ENCODE measurements at places on chromosomes 16 and 17. TPM values are rescaled to one million over a fixed set of nuclear protein-coding genes. Genes with fewer than 3 reads are reported as not detected.

- no peaks in the 10 kb centered on the region for H3K36me3 ChIP-seq
- peaks cover 22% of the 10 kb centered on the region for H3K27me3 ChIP-seq
- H3K4me1 ChIP-seq = no peaks in the 10 kb centered on the region
- H3K27ac ChIP-seq = no peak overlapping the region
- H3K4me3 ChIP-seq = no peak overlapping the region
These were observed 42.3 kb downstream of the FZD2 start for GRCh38 chr17:44599298-44600175.

DNA sequence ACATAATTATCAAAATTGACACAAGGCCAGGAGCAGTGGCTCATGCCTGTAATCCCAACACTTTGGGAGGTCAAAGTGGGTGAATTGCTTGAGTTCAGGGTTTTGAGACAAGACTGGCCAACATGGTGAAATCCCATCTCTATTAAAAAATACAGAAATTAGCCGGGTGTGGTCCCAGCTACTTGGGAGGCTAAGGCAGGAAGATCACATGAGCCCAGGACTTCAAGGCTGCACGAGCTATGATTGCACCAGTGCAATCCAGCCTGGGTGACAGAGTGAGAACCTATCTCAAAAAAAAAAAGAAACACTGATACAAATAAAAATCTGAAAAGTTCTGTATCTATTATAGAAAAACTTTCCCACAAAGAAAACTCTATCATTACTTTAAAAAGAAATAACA lies 15.5 kb downstream of the MYH10 start:
- H3K4me1 ChIP-seq = no peaks in the 10 kb centered on the region
- peaks cover 5% of the 10 kb centered on the region for H3K36me3 ChIP-seq
- no peak overlapping the region for H3K27ac ChIP-seq
- DNase-seq = no peak
- no peak overlapping the region for H3K4me3 ChIP-seq
- peaks cover 33% of the 10 kb centered on the region for H3K27me3 ChIP-seq

DNA sequence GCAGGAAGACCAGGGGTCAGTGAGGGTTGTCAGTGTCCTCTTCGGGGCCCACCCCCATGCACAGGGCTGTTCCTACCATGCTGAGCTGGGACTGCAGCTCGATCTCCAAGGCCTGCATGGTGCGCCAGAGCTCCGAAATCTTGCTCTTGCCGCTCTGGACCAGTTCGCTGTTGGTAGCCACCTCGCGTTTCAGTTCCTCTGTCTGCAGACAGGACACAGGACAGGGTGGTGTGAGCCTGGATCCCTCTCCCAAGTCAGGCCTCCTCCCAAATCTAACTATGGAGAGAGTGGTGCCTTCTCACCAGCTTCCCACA lies 90.9 kb downstream of the GOSR1 start:
- peaks cover 17% of the 10 kb centered on the region for H3K27me3 ChIP-seq
- no peak overlapping the region for H3K27ac ChIP-seq
- no peak overlapping the region for H3K4me3 ChIP-seq
- no peaks in the 10 kb centered on the region for H3K36me3 ChIP-seq

Gene PCYT2
- 21.1 TPM for polyA plus RNA-seq

Gene HSPB9
- polyA plus RNA-seq = 0.17 TPM
